ENCODE measurements at places on chromosomes 16 and 17. TPM values are rescaled to one million over a fixed set of nuclear protein-coding genes. Genes with fewer than 3 reads are reported as not detected.

DNA sequence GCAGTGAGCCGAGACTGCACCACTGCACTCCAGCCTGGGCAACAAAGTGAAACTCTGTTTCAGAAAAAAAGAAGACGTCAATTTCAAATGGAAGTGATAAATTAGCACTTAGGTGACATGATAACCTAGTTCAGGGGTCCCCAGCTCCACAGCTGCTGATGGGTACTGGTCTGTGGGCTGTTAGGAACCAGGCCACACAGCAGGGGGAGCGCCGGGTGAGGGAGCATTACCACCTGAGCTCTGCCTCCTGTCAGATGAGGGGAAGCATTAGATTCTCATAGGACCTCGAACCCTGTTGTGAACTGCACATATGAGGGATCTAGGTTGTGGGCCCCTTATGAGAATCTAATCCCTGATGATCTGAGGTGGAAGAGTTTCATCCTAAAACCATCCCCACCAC, 253.0 kb downstream of the FOXL1 start:
- DNase-seq, result no peak
- H3K4me1 ChIP-seq, result peaks cover 9% of the 10 kb centered on the region
- peaks cover 2% of the 10 kb centered on the region for H3K36me3 ChIP-seq
- no peak overlapping the region for H3K4me3 ChIP-seq
- H3K27ac ChIP-seq, result no peak overlapping the region

- no peaks in the 10 kb centered on the region for H3K27me3 ChIP-seq
- H3K4me3 ChIP-seq, result no peak overlapping the region
- H3K36me3 ChIP-seq, result no peaks in the 10 kb centered on the region
- H3K27ac ChIP-seq, result no peak overlapping the region
- H3K4me1 ChIP-seq, result no peaks in the 10 kb centered on the region
- no peak for DNase-seq
Measured at GRCh38 chr16:61057635-61058034, 978.6 kb downstream of the CDH8 start.

GRCh38 chr16:84999857-85000480, 11.4 kb downstream of the ZDHHC7 start:
- H3K27me3 ChIP-seq, result no peaks in the 10 kb centered on the region
- DNase-seq, result no peak
- H3K4me3 ChIP-seq, result no peak overlapping the region
- peaks cover 6% of the 10 kb centered on the region for H3K36me3 ChIP-seq

- no peak overlapping the region for H3K27ac ChIP-seq
- DNase-seq, result no peak
- no peaks in the 10 kb centered on the region for H3K36me3 ChIP-seq
- peaks cover 4% of the 10 kb centered on the region for H3K4me1 ChIP-seq
Measured at GRCh38 chr16:53625221-53625620, 78.4 kb downstream of the RPGRIP1L start.

DNA sequence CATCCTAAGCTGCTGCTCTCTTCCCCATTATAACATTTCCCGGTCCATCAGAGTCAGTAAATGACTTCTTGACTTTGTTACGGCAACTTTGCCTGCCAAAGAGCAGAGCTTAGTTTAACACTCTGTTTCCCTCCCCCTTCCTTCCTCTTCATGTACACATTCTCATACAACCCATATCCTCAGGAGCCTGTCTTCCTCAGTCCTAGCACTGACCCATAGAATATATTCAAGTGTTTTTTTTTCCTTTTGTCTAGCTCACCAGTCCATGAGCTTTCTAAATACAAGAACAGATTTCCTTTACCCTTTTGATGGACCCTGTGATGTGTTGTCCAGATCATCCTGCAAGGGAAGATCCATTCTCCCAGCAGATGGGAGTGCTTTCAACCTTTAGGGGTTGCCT, 97.0 kb upstream of the MON1B start:
- no peaks in the 10 kb centered on the region for H3K27me3 ChIP-seq
- peak overlapping the region; percentile 9 for H3K4me3 ChIP-seq
- no peak for DNase-seq
- no peaks in the 10 kb centered on the region for H3K4me1 ChIP-seq

DNA sequence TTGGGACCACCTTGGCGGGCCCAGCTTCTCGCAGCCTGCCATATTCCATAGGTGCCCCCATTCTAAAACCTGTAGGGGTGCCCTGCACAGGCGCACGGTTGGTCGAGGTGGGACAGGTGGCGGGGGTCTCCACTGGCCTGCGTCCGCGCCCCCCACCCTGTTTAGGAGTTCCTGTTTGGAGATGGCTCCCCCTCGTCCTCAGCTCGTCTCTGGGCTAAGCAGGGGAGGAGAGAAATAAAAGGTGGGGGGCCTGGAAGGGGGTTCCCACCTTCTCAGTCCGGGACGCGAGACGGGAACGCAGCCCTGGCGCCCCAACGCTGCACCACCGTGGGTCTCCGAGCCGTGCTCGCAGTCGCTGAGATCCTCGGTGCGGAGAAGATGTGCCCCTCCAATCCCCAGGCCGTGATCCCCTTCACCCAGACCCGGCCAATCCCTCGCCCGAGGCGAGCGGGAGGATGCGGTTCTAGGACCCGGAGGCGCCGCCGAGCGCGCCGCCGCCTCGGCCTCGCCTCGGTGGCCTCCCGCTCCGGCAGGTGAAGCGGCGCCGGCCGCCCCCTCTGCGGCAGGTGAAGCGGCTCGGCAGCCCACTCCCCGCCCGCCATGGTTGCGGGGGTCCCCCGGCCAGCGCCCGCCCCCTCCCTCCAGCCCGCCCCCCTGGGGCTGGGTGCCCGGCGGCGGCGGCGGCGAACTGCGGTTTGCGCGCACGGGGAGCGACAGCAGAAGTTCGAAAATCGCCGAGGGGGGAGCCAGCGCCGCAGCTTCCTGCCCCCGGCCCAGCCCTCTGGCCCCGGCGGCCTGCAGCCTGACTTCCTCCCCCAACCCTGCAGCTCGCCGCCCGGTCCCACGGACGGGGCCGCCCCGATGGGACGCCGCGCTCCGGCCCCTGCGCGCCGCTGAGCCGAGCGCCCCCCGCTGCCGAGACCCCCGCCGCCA, at the start of gene FMNL1:
Gene FMNL1 (plus strand): TSS at position 805 of the 933 bp plus-strand sequence. CDS start 240 bp downstream, outside the sequence.
- H3K27me3 ChIP-seq, result no peaks in the 10 kb centered on the region
- peaks cover 11% of the 10 kb centered on the region for H3K36me3 ChIP-seq
- peak within 1 kb of the TSS; percentile 100 for H3K27ac ChIP-seq

- H3K4me3 ChIP-seq, result no peak overlapping the region
- DNase-seq, result no peak
- H3K27me3 ChIP-seq, result peaks cover 10% of the 10 kb centered on the region
- H3K4me1 ChIP-seq, result no peaks in the 10 kb centered on the region
- H3K36me3 ChIP-seq, result no peaks in the 10 kb centered on the region
Measured at GRCh38 chr16:82368041-82368440, 198.0 kb upstream of the MPHOSPH6 start.

GRCh38 chr16:57962046-57962445, 8.9 kb downstream of the CNGB1 start:
- H3K27ac ChIP-seq, result no peak overlapping the region
- no peaks in the 10 kb centered on the region for H3K4me1 ChIP-seq
- no peak overlapping the region for H3K4me3 ChIP-seq

GRCh38 chr17:38605841-38606645, at the start of gene SRCIN1:
SRCIN1 (minus strand) TSS chr17:38605952; CDS start chr17:38605705, 247 bp downstream.
- H3K27ac ChIP-seq, result no peak within 1 kb of the TSS
- peaks cover 18% of the 10 kb centered on the region for H3K4me1 ChIP-seq
- H3K36me3 ChIP-seq, result peaks cover 6% of the 10 kb centered on the region
- no peak for DNase-seq
- H3K27me3 ChIP-seq, result peaks cover 55% of the 10 kb centered on the region

GRCh38 chr17:33046361-33047255, 55.0 kb downstream of the SPACA3 start:
- no peak for DNase-seq
- peaks cover 56% of the 10 kb centered on the region for H3K27me3 ChIP-seq
- peaks cover 3% of the 10 kb centered on the region for H3K4me1 ChIP-seq

- peaks cover 49% of the 10 kb centered on the region for H3K27me3 ChIP-seq
- DNase-seq, result no peak
- no peak overlapping the region for H3K27ac ChIP-seq
- no peak overlapping the region for H3K4me3 ChIP-seq
Measured at GRCh38 chr17:41061964-41062363, 2.0 kb upstream of the KRTAP2-3 start.

GRCh38 chr17:75325827-75326225, 36.6 kb upstream of the SLC25A19 start:
- H3K4me1 ChIP-seq, result peaks cover 5% of the 10 kb centered on the region
- H3K27ac ChIP-seq, result peak overlapping the region; percentile 75
- no peaks in the 10 kb centered on the region for H3K27me3 ChIP-seq
- H3K36me3 ChIP-seq, result no peaks in the 10 kb centered on the region
- H3K4me3 ChIP-seq, result no peak overlapping the region

Gene CA4
- not detected for total RNA-seq

Gene CBX2
- not detected for total RNA-seq

Gene HOXB8
- total RNA-seq, result not detected

Gene PKMYT1
- not detected for total RNA-seq

Gene TNFRSF13B
- total RNA-seq, result 1.1 TPM

Measured in T-helper 17 cell (primary cell).